NCI-H1930 (cell line): ENCODE measurements at places on chromosomes 6 and 20.
A peak's percentile ranks its signal among the peaks of the same experiment; 100 is the strongest.

- no peak for DNase-seq
These were observed 83.1 kb downstream of the MRPL14 start for GRCh38 chr6:44044154-44044539.

DNA sequence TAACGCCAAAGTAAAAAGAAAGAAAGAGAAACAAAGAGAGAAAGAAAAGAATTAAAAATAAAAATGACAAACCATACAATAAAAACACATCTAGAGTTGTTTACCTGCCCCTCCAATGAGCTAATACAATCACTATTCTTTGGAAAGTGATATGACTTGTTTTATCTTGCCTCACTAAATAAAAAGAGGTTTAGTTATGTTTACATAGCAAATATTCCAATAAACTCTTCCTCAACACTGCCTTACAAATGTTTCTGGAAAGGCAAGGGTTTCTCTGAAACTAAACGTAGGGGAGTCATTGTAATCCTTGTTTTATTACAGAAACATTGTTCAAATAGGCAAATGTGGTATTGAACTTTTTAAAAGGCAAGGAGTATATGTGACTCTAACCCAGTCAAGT, 396.2 kb downstream of the EPM2A start:
- DNase-seq = no peak

GRCh38 chr6:7295916-7296315, 17.1 kb downstream of the SSR1 start:
- no peak for DNase-seq

DNA sequence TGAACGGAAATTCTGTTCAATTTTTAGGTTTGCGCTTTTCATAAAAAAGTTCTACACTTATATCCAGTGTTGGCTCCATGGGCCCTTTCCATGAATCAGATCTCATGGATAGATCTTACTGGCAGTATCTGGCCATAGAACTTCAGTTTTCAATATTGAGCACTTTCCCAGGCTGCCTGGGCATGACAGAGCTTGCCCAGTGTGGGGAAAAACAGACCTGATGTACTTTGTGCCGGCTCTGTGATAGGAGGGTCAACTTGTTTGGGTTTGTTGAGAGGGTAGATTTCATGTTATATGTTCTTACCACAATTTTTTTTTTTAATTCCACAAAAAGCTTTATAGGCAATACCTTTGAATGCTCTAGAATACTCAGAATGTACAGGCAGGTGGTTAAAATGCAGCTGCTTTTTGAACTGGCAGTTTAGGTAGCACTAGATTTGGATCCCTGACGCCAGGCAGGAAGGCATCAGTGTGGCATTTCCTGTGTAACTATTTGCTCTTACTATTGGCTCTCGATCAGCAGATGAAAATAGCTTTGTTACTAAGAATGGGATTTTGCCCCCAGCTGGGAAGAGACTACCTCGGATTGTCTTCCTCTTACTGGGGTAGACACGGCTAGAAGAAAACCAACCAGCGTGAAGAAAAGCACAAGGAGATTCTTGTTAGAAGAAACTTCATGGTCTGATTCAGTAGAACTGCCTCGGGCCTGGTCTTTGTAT, 404.9 kb upstream of the SOX4 start:
- peak; percentile 80 for DNase-seq

GRCh38 chr6:69863766-69864165, 2.6 kb upstream of the COL19A1 start:
- no peak for DNase-seq

GRCh38 chr6:148307405-148307804, 35.2 kb upstream of the SASH1 start:
- no peak for DNase-seq

GRCh38 chr6:80161434-80161833, 55.0 kb downstream of the BCKDHB start:
- no peak for DNase-seq

DNA sequence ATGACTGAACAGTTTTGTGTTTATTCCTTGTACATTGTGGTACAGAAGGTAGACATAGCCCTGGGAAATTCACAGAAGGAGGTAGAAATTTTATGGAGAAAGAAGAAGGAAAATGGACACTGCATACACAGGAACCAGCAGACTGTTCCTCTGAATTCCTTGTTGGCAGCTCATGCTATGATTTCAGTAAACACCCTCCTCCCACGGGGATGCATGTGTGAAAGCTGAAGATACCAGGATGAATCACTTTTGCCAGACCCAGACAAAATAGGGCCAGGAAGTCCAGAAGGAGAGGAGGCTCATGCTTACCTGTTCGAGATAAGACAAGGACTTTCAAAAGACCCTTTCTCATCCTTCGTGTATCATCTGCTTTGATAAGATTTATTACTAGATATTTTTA, 110.3 kb upstream of the GGTLC1 start:
- no peak for DNase-seq

DNA sequence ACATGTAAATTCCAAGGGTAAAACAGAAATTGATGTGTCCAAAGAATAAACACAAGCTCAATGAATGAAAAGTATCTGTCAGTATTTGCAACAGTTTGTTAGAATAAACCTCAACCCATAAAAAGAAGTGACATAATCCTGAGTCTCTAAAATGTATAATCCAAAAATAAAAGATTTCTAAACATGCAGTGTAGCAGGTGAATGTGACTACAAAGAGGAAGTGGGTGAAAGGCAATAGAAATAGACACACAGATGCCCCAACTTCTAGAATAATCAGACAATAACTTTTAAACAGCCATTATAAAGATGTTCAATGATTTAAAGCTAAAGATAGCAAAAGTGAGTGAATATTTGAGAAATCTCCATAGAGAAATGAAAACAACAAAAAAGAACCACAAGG, 1009.2 kb upstream of the GJE1 start:
- no peak for DNase-seq

DNA sequence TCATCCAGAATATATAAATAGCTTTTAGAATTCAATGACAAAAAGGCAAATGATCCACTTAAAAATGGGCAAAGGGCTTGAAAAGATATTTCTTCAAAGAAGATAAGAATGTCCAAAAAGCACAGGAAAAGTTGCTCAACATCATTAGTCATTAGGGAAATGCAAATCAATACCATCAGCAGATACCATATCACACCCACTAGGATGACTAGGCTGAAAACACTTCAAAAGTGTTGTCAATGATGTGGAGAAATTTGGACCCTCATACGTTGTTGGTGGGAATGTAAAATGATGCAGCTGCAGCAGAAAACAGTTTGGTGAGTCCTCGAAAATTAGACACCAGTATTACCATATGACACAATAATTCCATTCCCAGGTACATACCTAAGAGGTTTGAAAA, 303.6 kb upstream of the SLC35B3 start:
- DNase-seq = no peak

DNA sequence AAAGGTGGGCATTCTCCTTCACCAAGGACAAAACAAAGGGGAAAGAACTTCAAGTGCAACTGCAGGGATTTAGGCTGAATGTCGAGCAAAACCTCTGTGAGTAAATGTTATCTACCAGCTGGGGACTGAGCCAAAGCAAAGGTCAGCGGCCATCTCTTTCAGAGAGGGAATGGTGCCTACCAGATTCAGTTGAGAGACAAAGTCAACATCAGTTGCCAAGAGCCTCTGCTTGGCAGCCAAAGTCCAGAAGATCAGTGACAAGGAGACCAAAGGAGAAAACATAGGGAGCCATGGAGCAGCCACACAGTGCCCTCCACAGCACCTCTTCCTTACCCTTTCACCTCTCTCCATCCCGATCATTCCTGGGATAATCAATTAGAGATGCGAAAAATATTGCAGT, 472.5 kb downstream of the KIF16B start:
- no peak for DNase-seq

GRCh38 chr6:118371955-118372354, 176.1 kb upstream of the PLN start:
- DNase-seq = no peak

DNA sequence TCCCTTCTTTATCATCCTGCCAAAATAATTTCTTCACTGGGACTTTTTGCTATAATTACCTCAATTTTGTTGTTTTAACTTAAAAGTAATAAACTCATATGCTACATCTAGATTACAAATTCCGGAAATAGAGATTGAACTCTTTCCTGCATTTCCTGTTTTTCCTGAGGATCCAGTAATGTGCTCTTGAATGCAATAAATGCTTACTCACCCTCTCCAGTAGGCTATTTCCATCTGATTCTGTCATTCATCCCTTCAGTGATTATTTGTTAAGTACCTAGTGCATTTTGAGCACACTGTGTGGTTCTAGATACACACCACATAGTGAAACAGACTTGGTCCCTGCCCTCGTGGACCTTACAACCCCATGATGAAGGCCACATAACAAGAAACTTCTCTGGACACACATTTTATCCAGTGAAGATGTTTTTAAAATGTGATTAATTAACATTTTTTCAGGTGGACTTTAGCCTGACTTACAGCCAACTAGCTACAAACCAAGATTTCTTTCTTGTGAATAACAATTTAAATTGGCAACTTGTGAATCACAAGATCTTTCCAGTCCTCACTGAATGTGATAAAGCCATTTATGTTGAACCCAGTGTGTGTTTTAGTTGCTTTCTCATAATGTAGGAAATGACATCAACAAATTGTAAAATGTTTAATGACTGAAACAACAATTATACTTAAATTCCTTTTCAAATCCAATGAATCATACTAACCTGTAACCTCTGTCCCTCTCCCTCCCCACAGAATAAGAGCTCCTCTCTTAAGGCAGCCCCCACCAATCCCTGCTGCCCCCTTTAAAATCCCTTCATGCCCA, 272.3 kb downstream of the KHDC1L start:
- DNase-seq = no peak

GRCh38 chr20:44388466-44389023, 33.0 kb downstream of the HNF4A start:
- peak; percentile 60 for DNase-seq

GRCh38 chr20:650954-651353, 2.0 kb downstream of the SRXN1 start:
- no peak for DNase-seq

- DNase-seq = no peak
These were observed 680.9 kb upstream of the AGPAT4 start for GRCh38 chr6:161954699-161955276.

- DNase-seq = no peak
These were observed 298.0 kb downstream of the TFAP2C start for GRCh38 chr20:56927127-56927526.

DNA sequence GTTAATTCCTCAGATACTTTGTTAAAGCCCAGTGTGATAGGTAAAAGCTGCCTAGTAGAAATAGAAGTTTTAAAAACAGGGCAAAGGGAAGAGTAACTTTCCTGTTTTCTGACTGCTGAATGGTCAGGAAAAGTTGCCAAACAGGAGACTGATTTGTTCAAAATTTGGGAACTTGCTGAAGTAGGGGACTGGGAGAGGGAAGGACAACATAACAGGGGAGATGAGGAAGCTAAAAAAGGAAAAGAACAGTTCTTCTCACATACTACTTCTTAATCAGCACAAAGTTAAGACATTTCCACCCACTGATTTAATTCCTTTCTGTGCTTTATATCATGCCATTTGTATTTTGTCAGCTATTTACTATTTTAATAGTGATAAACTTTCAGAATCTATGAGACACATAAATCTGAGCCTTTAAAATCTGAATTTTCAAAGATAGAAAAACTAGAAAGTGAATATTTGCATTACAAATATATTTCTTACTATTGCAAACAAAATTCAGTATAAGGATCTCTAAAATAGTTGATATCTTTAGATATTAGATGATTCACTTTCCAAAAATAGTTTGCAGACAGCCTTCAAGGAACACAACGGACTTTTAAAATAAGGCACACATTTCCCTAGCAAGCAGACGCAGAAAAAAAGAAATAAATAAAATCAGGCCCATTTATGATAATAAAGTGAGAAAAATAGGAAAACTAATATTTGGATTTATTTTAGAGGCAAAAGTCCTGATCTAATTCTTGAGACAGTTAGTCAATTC, 36.9 kb upstream of the SLC16A10 start:
- DNase-seq = no peak

DNA sequence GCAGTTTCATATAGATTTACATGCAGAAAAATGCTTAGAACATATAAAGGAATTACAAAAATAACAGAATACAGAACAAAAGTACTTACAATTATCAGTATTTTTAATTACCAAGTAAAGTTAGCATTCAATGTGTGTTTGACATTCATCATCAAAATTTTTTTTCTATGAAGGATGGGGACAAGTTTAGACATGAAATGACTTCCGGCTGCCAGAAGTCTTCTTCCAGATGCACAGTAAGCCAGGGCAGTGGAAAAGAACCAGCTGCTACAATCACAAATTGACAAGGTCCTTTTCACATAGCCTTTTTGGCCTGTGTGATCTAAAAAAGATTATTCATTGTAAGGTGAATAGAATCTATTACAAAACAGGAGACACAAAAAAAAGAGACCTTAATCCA, 73.8 kb downstream of the HUS1B start:
- no peak for DNase-seq

- no peak for DNase-seq
These were observed 95.7 kb upstream of the MYLIP start for GRCh38 chr6:16033214-16033613.

DNA sequence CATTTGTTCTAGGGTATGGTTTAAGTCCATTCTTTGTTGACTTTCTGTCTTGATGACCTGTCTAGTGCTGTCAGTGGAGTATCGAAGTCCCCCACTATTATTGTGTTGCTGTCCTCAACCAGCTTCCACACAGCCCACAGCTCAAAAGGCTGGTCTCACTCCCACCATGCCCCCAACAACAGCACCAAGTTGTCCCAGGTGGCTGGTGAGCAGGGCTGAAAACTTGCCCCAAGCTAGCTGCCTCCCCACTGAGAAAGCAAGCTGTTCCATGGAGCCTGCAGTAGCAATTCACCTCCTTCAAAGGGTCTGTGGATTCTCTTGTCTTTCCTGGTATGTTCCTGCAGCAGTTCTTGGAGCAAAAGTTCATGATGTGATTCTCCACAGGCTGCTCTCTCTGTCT, 221.0 kb downstream of the SYNDIG1 start:
- DNase-seq = no peak
